ENCODE measurements at places on chromosomes 7 and 10. TPM values are rescaled to one million over a fixed set of nuclear protein-coding genes. Genes with fewer than 3 reads are reported as not detected.
A peak's percentile ranks its signal among the peaks of the same experiment; 100 is the strongest.

AKR1C4 gene
- total RNA-seq = not detected

- no peaks in the 10 kb centered on the region for H3K36me3 ChIP-seq
These were observed 145.1 kb downstream of the SEMA3D start for GRCh38 chr7:85041605-85042216.

- H3K4me1 ChIP-seq = no peaks in the 10 kb centered on the region
- no peaks in the 10 kb centered on the region for H3K36me3 ChIP-seq
- no peak overlapping the region for H3K27ac ChIP-seq
- no peak overlapping the region for H3K4me3 ChIP-seq
These were observed 124.2 kb downstream of the INHBA start for GRCh38 chr7:41578700-41579099.

RPEL1 gene
- total RNA-seq = not detected

- H3K4me1 ChIP-seq = no peaks in the 10 kb centered on the region
- H3K4me3 ChIP-seq = no peak overlapping the region
- H3K27ac ChIP-seq = no peak overlapping the region
- DNase-seq = no peak
These were observed 219.5 kb upstream of the AOAH start for GRCh38 chr7:36943591-36944435.

DNA sequence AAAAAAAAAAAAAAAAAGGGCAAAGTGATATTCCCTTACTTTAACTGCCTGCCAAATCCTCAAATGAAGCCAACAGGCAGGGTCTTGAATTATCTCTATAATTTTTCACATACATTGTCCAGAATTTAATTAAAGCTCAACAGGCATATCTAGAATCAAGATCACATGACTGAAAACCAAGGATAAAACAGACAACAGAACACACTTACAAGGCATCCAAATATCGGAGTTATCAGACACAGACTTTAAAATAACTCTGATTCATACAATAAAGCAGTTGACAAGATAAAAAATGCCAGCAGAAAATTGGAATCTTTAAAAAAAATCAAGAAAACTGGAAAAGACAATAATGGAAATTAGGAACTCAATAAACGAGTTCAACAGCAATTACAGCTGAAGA is 10.7 kb downstream of the CYTH3 start:
- H3K27ac ChIP-seq = peak overlapping the region; percentile 91
- H3K36me3 ChIP-seq = peaks cover 5% of the 10 kb centered on the region
- no peak for DNase-seq
- H3K4me1 ChIP-seq = peaks cover 54% of the 10 kb centered on the region
- H3K4me3 ChIP-seq = no peak overlapping the region

GRCh38 chr7:37467002-37467401 is 18.3 kb upstream of the ELMO1 start:
- H3K36me3 ChIP-seq = peaks cover 5% of the 10 kb centered on the region
- no peak overlapping the region for H3K27ac ChIP-seq
- no peak overlapping the region for H3K4me3 ChIP-seq

- DNase-seq = no peak
- no peaks in the 10 kb centered on the region for H3K4me1 ChIP-seq
- H3K4me3 ChIP-seq = no peak overlapping the region
- H3K27me3 ChIP-seq = peaks cover 6% of the 10 kb centered on the region
These were observed 237.4 kb downstream of the WDR11 start for GRCh38 chr10:121088524-121088923.

DNA sequence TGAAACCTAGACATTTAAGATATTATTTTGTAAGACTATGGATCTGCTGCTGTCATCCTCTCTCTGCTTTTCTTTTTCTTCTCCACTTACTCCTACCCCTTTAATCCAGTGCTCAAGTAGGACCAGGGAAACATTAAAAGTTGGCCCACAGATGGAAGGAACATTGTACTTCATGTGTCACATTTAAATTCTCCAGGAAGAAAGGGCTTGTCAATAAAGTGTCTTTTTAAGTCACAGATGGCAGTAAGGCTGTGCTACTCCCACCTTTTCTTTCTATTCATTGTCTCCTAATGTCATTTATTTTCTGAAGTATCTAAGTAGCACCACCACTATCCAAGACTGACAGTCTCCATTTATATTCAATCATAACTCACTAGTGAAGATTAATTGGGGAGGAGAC is 737.7 kb upstream of the C7orf33 start:
- H3K4me3 ChIP-seq = no peak overlapping the region
- no peaks in the 10 kb centered on the region for H3K4me1 ChIP-seq
- H3K27ac ChIP-seq = no peak overlapping the region
- DNase-seq = no peak
- H3K27me3 ChIP-seq = no peaks in the 10 kb centered on the region

MACC1 gene
- total RNA-seq = 0.65 TPM

- no peaks in the 10 kb centered on the region for H3K27me3 ChIP-seq
- peaks cover 3% of the 10 kb centered on the region for H3K4me1 ChIP-seq
- no peaks in the 10 kb centered on the region for H3K36me3 ChIP-seq
- H3K27ac ChIP-seq = no peak overlapping the region
- H3K4me3 ChIP-seq = no peak overlapping the region
- DNase-seq = no peak
These were observed 59.0 kb upstream of the FGL2 start for GRCh38 chr7:77258593-77258992.

GRCh38 chr7:140213684-140214074 is 36.9 kb upstream of the KDM7A start:
- no peaks in the 10 kb centered on the region for H3K36me3 ChIP-seq
- DNase-seq = no peak
- H3K27me3 ChIP-seq = no peaks in the 10 kb centered on the region
- peaks cover 27% of the 10 kb centered on the region for H3K4me1 ChIP-seq
- no peak overlapping the region for H3K27ac ChIP-seq
- no peak overlapping the region for H3K4me3 ChIP-seq

DNA sequence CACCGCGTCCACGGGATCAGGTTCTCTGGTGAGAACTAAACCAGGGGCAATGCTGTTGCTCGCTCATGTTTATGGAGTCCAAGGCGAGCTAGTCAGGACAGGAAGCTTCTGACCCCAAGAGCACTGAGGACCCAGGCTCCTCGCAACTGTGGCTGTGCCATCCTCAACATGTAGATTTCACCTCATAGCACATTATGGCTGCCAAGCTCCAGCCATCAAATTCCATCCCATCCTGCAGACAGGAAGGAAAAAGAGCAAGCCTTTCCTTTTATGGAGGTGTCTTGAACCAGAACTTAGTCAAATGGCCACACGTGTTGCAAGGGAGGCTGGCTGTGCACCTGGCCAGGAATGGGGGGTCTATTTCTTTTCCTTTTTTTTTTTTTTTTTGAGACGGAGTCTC is 16.1 kb upstream of the NKX6-2 start:
- DNase-seq = no peak
- H3K36me3 ChIP-seq = no peaks in the 10 kb centered on the region
- peaks cover 5% of the 10 kb centered on the region for H3K27me3 ChIP-seq
- no peak overlapping the region for H3K27ac ChIP-seq
- no peak overlapping the region for H3K4me3 ChIP-seq

DNA sequence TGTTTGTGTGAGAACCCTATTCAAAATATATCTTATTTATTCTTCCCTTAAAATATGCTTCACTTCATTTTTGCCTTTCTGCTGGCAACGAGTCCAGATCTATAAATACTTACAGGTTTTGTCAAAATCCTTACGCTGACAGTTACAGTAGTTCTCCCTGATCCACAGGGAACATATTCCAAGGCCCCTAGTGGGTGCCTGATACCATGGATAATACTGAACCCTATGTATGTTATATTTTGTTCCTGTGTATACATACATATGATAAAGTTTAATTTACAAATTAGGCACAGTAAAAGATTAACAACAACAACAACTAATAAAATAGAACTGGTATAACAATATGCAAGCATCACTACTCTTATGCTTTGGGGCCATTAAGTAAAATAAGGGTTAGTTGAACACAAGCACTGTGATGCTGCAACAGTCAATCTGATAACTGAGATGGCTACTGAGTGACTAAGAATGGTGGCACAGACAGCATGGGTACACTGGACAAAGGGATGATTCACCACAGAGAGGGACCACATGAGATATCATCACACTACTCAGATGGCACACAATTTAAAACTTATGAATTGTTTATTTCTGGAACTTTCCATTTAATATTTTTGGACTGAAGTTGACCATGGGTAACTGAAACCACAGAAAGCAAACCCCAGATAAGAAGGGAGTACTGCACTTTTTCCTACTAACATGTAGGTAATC is 29.4 kb upstream of the PCGF5 start:
- no peaks in the 10 kb centered on the region for H3K27me3 ChIP-seq
- peaks cover 5% of the 10 kb centered on the region for H3K36me3 ChIP-seq
- H3K4me1 ChIP-seq = peaks cover 46% of the 10 kb centered on the region
- DNase-seq = no peak

- no peaks in the 10 kb centered on the region for H3K27me3 ChIP-seq
- no peak for DNase-seq
- no peak overlapping the region for H3K27ac ChIP-seq
- H3K4me3 ChIP-seq = no peak overlapping the region
- no peaks in the 10 kb centered on the region for H3K36me3 ChIP-seq
These were observed 356.8 kb downstream of the PLXDC2 start for GRCh38 chr10:20173046-20173445.

DNA sequence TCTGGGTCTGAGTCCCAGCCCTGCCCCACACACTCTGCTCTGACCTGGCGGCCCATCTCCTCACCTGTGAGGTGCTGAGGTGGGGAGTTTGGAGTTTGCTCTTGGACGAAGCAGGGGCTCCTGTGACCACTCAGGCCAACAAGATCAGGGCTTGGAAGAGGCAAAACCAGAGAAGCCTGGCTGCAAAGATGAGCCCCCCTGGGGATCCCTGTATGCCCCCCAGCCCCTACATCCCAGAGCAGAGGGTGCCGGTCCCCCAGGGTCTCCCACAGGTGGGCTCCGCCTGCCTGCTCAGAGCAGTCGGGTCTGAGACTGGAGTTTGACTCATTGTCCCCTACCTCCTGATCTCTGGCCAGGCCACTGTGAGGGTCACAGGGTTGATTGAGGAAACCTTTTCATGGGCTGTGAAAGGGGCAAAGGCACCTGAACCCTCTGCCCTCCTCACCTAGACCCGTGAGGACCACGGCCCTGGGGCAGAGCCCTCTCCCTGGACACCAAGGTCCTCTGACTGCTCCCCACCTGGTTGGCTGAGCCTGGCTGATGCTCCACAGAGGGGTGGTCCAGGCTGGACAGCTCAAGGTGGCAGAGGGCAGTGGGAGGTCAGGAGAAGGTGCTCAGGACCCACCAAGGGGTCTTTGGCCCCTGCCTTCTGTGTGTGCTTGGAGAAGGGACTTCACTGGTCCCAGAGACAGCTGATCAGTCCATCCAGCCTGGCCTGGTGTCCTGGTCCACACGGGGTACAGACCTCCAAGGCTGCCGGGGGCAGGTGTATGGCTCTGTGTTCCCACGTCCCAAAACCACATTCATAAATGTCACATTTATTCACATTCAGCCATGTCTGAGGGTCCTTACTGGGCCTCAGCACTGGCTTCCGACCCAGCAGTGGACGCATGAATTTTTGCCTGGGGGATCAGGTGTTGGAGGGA is 9.1 kb upstream of the SCART1 start:
- no peak overlapping the region for H3K4me3 ChIP-seq
- DNase-seq = no peak
- H3K27me3 ChIP-seq = no peaks in the 10 kb centered on the region
- H3K27ac ChIP-seq = no peak overlapping the region

DNA sequence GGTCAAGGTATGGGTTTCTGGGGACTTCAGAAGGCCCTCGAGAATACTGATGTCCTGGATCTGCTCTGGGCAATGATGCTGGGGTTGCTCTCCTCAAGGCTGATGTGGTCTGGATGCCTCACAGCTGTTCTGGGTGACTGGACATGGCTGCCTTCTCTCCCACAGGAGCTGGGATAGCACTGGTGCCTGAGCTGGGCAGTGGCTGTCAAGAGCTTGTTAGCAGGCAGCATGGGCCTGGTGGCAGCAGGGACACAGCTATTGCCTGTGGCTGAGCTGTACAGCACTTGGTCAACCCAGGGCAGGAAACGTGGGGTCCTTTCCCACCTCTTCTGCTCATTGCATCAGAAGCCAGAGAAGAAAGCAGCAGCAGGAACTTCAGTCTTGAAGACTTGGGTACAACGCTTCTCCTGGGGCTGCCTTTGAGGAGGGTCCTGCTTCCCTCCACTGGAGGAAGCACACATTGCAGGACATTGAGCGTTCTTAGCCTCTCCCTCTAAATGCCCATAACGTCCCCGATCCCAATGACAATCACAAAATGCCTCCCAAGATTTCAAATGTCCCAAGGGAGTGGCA is 13.0 kb downstream of the ADCYAP1R1 start:
- no peak overlapping the region for H3K4me3 ChIP-seq
- H3K27ac ChIP-seq = no peak overlapping the region
- peaks cover 15% of the 10 kb centered on the region for H3K27me3 ChIP-seq
- H3K36me3 ChIP-seq = no peaks in the 10 kb centered on the region
- no peak for DNase-seq

GRCh38 chr7:50712252-50713122 is 70.2 kb downstream of the GRB10 start:
- no peaks in the 10 kb centered on the region for H3K36me3 ChIP-seq
- no peak overlapping the region for H3K27ac ChIP-seq
- no peak for DNase-seq
- H3K27me3 ChIP-seq = peaks cover 40% of the 10 kb centered on the region
- no peak overlapping the region for H3K4me3 ChIP-seq

GRCh38 chr10:116134322-116134721 is 138.7 kb downstream of the GFRA1 start:
- H3K36me3 ChIP-seq = no peaks in the 10 kb centered on the region
- no peaks in the 10 kb centered on the region for H3K27me3 ChIP-seq
- no peak for DNase-seq
- H3K27ac ChIP-seq = no peak overlapping the region
- no peak overlapping the region for H3K4me3 ChIP-seq

TBXAS1 gene
- total RNA-seq = 19.6 TPM

CYP2C8 gene
- not detected for total RNA-seq

SEMA3E gene
- not detected for total RNA-seq

SUMF2 gene
- 112 TPM for total RNA-seq

DNA sequence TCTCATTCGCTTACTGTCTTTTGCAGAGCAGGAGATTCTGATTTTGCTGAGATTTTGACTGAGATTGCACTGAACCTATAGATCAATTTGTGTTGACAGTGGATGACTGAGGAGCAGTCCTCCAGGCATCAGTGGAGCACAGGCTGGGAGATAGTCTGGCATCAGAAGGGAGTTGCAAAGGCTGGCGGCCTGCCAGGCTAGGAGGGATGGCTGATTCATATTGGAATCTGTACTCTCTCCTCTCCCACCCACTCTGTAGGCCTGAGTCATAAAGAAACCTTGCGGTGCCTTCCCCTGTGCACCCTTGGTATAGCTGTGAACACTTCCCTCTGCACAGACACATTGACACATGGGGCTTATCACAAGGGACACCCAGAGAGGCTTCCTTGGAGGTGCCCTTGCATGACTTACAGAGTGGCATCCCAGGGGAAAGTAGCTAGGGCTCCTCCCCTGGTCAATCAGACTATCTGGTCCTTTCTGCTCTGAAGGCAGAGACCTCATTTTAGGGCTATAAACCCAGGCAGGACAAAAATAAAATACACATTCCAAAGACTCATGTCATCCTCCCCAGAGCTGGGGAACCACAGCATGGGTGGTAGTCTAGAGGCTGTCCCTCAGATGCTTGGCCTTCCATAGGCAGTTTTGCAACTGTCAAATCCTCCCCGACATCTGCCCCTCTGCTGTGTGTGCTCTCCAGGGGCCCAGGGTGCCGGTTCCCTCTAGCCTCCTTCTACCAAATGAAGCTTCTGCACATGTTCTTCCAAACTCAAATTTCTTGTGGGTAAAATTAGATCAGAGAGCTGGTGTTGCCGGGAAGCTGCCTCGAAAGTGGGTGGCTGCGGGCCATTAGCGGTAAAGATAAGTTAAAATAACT is 37.4 kb upstream of the EEPD1 start:
- H3K4me3 ChIP-seq = peak overlapping the region; percentile 86
- no peaks in the 10 kb centered on the region for H3K27me3 ChIP-seq
- H3K36me3 ChIP-seq = peaks cover 2% of the 10 kb centered on the region
- H3K4me1 ChIP-seq = peaks cover 33% of the 10 kb centered on the region
- DNase-seq = no peak
- H3K27ac ChIP-seq = peak overlapping the region; percentile 95

CPEB3 gene
- 3.2 TPM for total RNA-seq

C7orf25 gene
- total RNA-seq = 2.9 TPM

GCK gene
- total RNA-seq = 0.45 TPM

CCDC186 gene
- total RNA-seq = 44.8 TPM
